ENCODE measurements at places on chromosomes 11 and 22.

DNA sequence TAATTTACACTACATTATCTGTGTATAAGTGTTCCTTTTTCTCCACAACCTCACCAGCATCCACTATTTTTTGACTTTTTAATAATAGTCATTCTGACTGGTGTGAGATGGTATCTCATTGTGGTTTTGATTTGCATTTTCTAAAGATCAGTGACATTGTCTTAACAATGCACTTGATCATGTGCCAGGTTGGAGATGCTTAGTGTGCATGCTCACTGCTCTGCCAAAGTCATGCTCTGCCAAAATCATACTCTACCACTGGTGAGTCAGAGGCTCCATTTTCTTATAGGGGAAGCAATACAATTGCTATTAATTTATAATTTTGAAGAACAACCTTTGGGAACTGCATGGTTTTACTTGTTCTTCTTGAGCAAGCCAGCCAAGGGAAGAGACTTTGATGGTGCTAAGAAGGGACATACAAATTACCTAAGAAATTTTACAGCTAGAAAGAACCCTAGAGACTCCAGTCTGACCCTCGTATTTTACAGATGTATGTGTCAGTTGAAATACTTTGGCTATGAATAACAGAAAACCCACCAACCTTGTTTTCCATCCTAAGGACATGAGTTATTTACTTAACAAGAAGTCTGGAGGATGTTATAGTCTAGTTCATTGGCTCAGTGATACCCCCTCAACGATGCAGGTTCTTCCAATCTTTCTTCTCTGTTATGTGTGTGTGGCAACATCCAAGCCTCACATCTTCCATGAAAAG, 368.9 kb downstream of the DDX10 start:
- DNase-seq: no peak

- DNase-seq: no peak
Observed at GRCh38 chr11:78312712-78313111, 104.9 kb downstream of the GAB2 start.

GRCh38 chr11:114812733-114813132, 134.4 kb downstream of the NXPE2 start:
- DNase-seq: no peak

DNA sequence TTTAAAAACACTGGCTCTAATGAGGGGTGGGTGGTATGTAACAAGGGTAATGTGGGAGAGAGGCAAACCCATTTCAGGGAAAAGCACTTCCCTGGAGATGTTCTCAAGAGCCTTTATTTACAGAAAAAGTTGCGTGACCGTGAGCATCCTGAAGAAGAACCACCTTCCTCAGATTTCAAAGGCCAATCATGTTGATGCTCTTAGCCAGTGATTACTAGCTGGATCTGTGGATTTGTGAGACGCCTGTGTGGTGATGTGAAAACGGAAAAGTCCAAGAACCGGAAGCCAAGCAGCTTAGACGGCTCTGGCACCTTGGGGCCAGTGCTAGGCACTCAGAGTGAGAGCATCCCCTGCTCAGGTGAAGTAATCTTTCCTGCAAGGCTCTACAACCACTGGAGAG, 12.6 kb upstream of the UBASH3B start:
- no peak for DNase-seq

- DNase-seq: no peak
Observed at GRCh38 chr11:18253233-18253632, 4.8 kb upstream of the SAA2 start.

- peak; percentile 47 for DNase-seq
Observed at GRCh38 chr22:39960791-39961746, 872 bp downstream of the TMA7B start.
